NCI-H1417 (cell line): ENCODE measurements at places on chromosomes 6 and 20.
A peak's percentile ranks its signal among the peaks of the same experiment; 100 is the strongest.

DNA sequence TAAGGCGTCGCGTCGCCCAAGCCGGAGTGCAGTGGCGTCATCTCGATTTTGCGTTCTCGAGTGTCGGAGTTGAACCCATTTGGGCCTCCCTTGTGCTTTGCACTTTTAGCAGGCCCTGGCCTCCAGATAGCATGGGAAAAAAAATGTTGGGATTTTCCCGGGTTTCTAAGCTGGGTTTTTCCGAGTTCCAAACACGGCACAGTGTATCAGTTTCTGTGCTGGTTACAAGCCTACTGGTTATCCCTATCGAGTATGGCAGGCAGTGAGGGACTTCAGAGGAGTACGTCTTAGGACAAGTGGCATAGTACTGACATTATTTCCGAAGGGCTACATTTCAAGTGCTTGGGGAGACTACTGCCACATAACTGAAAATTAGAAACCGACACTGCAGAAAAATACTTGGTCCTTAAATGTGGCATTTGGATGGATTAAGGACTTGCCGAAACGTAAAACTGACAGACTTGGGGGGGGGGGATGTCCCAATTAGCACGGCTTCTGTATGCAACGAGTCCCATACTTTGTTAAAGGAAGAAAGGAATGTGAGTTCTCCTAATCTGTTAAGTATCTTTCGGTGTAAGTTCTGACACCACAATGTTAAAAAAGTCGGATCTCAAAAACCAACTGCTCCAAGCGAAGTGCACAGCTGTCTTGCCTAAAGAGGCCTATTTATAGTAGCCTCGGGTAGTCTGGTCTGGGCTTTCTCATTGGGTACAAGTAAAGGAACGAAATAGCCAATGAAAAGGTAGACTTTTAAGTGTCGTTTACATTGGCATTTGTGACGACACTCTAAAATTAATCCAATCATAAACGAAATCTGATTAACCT lies 70.2 kb downstream of the HFE start:
- DNase-seq: peak; percentile 96

DNA sequence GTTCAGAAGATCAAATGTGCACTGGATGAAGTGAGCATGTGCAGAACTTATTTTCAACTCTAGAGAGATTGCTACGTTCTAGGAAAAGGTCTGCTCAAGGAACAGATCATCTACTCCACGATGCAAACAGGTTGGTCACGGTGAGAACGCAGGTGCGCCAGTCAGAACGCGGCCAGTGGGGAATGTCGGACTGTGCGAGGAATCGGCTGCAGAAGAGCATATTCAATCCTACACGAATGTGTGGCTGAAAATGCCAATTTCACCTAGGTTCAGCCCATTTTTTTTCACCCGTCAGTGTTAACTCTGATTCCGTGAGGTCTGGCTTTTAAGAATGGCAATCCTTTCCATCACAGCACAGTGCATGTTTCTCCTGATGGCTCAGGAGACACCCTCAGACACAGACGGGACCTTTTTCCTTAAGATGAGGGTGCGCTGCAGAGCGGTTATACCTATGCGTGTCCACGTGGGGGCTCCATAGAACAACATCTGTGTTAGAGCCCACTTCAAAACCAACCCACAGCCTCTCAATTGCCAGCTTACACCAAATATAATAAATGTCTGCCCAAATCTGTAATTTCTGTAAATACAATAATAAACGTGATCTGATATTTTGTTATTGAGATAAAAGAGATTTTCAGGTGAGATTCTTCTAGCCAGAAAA lies 250.4 kb downstream of the FOXA2 start:
- DNase-seq: peak; percentile 88

GRCh38 chr6:147361311-147361981 lies 147.0 kb upstream of the SAMD5 start:
- DNase-seq: no peak

DNA sequence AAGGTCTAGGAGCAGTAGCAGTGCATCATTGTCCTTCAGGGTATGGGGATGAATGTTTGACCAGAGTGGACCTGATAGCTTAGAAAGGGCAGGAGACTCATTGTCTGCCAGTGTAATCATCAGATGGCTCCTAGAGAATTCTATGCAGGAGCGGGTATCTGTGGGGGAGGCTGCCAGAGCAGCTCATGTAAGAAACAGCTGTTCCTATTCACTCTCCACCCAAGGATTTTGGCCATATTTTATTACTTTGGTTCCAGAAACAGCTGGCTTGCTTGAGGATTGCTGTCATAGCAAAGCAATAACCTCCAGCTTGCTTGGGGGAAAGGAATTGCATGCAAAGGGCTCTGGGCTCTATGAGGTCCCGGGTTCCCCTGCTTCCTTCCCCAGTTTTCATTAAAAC lies 44.1 kb downstream of the RALY start:
- no peak for DNase-seq

DNA sequence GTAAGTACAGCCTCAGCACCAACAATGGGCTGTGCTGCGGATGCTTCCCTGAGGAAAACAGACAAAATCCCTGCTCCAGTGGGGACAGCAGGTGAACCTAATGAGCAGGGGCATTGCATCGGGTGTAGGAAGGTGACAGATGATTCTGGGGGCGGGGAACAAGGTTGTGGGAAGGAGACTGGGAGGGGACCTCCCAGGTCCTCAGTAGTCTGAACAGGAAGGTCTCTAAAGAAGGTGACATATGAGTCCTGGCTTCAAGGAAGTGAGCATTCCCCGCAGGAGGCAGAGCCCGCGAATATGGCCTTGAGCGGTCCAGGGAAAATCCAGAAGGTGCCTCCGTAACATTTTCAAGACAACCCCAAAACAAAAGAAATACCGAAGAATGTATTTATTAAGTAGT lies 19.4 kb downstream of the ULBP1 start:
- no peak for DNase-seq

DNA sequence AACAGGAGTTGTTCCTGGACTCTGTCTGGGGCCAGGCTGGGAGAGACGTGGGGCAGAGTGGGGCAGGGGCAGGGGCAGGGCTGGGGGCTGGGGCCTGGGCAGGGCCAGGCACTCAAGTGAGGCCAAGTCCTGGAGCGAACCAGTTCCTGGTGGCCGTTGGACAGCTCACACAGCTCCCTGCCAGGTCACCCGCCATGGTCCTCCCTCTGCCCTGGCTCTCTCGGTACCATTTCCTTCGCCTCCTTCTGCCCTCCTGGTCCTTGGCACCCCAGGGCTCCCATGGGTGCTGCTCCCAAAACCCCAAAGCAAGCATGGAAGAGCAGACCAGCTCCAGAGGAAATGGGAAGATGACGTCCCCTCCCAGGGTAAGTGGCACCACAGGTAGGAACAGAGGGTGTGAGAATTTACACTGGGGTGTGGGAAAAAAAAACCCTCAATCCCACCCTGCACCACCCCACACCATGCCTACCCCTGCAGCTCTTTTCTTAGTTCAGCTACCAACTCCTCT lies at the start of gene MCCD1:
Gene MCCD1 (plus strand): TSS at position 142 of the 508 bp plus-strand sequence. CDS start 53 bp downstream, at position 195.
- no peak for DNase-seq
